ENCODE measurements at places on chromosomes 13 and 19.

DNA sequence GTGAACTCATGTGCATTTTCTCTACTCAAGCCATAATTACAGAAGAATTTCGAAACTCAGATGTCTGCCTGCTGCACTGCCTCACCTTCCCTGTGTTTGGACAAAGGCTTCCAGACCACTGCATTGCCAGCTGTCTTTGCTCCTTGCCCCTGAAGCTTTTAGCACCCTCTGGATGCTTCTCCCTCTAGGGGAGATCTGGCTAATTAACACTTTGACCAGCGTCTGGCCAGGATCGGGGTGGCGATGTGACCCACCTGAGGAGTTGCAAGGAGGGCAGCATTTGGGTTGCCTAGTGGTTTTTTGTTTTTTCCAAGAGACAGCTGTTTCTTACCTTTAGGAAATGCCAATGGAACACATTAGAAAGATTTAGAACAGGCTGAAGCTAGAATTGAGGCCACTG, 127.7 kb upstream of the ZNF536 start:
- no peak for DNase-seq

GRCh38 chr13:37385248-37385647, 213.3 kb downstream of the POSTN start:
- DNase-seq: no peak

DNA sequence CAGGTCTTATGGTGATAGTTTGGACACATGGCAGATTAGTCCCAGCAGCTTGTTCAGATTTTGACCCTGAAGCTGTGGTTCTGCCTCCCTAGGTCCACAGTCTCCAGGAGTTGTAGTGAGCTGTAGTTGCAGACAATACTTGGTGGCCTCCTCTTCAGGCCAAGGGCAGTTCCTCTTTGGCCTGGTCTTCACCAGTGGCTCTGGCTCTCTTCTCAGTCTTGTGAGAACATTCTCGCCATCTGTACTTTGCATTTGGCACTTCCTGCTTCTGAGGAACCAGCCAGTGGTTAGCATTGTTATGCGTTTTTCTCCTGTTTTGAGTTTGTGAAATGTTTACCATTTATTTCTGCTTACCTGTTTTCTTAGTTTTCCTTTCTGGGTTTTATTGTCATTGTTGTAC, 40.7 kb downstream of the PCCA start:
- DNase-seq: no peak

DNA sequence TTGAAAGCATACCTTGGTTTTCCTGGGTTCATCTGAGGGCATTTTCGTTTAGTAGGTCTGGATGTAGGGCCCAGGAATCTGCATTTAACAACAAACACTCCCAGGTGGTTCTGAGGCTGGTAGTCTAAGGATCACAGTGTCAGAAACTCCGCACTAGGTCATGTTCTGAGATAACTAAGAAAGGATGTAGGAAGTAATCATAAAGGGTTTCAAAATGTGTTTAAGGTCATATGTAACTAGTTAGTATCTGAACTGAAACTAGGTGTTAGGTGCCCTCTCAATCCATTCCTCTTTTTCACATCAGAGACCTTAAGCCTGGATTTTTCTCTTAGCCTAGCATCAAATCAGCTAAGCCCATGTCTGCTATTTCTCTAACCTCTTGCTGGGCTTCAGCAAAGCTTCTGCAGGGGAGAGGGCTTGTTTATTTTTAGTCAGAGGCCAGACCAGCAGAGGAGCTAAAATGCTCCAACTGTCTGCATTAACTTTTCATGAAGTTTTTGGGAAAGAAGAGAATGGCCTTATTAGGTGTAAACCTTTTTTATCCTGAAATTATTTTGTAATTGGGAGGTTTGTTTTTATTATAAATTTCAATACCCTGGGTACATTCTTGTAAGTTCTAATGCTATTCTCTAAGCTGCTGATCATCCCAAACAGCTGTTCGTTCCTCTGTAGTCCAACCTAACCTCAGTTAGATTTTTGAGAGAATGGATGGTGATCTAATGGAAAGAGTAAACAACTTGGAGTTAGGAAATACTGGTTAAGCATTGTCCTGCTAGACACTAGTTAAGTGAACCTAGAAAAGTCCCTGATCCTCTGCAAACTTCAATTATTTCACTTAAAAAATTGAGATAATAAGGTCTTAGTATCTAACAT, 262.8 kb upstream of the RFC3 start:
- no peak for DNase-seq

GRCh38 chr13:79519255-79519654, 38.3 kb downstream of the NDFIP2 start:
- DNase-seq: no peak

DNA sequence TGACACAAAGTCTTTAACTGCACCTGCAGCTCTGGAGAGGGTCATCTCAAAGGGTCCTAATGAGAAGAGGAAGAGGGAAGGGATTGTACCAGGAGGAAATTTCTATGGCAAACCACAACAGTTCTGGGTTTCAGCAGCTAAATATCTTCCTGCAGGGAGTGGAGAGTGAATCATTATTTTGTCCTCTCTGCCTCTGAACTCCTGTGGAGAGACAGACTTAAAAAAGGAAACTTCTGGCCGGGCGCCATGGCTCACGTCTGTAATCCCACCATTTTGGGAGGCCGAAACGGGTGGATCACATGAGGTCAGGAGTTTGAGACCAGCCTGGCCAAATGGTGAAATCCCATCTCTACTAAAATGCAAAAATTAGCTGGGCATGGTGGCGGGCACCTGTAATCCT, 16.9 kb upstream of the C1QTNF9 start:
- DNase-seq: no peak

GRCh38 chr19:725461-726089, 16.8 kb downstream of the PALM start:
- DNase-seq: no peak

DNA sequence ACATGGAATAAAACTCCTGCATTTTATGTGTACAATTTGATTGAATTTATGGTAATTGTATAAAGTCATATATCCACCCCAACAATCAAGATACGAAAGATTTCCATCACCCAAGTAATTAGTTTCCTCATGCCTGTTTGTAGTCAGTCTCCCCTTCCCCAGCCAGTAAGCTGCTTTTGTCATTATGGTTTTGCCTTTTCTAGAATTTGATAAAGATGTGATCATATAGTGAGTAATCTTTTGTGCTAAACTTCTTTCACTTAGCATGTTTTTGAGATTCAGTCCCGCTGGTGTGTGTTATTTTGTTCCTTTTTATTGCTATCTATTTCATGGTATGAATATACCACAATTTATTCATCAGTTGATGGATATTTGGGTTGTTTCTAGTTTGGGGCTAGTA, 16.0 kb downstream of the ITM2B start:
- DNase-seq: no peak

GRCh38 chr19:53657778-53658177, 26.0 kb downstream of the DPRX start:
- DNase-seq: no peak

GRCh38 chr19:6903446-6903845, 16.1 kb downstream of the ADGRE1 start:
- DNase-seq: no peak

GRCh38 chr13:98284679-98285078, 107.6 kb upstream of the RNF113B start:
- DNase-seq: no peak

DNA sequence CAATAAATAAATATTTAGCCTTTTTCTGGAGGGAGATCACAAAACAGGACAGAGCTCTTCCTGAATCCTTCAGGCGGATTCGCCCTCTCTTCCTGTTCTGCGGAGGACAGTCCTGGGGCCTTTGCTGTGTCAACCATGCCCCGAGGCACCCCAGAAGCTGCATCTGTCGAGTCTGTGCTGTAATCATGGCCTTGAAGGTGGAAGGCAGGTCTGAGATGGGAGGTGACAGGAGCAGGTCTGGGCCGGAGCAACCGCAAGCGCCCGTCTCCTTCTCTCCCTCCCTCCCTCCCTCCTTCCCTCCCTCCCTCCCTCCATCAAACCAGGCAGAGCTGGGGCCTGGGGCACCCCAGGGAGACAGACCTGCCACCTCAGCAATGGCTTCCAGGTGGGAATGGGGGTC, 4.6 kb upstream of the FXYD3 start:
- no peak for DNase-seq

DNA sequence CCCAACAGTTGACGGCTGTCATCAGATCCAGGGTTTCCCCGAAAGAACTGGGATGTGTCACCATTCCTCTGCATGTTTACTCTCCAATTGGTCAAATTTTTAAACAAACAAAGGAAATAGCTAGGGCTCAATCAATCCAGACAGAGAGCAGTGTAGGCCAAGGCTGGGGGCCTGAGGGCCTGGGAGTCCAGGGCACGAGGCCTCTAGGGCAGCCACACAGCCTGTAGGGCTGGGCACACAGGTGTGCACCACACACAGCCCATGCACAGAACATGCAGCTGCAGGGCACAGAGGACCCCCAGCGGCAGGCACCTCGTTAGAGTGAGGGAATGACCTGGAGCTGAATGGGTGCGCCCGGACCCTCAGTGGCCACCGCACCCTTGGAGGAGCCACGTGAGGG, 9.5 kb downstream of the MIER2 start:
- no peak for DNase-seq

- no peak for DNase-seq
Measured at GRCh38 chr13:24161980-24162525, 1.5 kb downstream of the SPATA13 start.

DNA sequence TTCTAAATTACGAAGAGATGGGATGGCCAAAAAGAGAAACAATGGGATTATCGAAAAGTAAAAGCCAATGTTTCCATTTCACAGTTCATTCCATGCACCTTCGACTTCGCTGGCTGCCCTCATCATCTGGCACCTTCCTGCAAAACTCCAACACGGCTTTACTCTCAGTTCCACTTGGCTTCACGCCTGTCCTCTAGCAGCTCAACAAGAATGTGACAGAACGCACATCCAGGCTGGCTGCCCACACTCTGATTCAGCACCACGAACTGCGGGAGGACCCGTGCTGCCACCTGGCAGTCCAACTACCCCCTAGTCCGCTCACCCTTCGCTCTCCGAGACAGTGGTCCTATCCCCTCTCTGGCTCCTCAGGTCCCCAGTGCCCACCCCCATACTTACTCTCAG, 11.7 kb downstream of the ATP7B start:
- peak; percentile 25 for DNase-seq

- DNase-seq: no peak
Measured at GRCh38 chr19:16359074-16359473, 34.4 kb downstream of the KLF2 start.

DNA sequence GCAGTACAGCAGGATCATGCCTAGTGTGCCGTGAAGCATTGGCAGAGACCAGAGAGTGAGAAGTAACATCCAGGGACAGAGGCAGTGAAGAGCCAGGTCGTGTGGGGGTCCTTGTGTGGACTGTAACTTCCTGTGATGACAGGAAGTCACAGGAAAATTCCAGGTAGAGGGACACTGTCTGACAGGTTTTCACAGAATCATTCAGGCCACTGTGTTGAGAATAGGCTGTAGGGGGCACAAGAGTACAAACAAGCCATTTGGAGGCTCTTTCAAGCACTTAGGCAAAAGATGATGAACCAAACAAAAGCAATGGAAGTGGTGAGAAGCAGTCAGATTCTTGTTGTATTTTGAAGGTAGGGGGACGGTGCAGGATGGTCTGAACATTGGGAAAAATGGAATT, 46.4 kb downstream of the N4BP2L1 start:
- peak; percentile 23 for DNase-seq

GRCh38 chr13:45316338-45316737, 24.6 kb downstream of the TPT1 start:
- DNase-seq: no peak

DNA sequence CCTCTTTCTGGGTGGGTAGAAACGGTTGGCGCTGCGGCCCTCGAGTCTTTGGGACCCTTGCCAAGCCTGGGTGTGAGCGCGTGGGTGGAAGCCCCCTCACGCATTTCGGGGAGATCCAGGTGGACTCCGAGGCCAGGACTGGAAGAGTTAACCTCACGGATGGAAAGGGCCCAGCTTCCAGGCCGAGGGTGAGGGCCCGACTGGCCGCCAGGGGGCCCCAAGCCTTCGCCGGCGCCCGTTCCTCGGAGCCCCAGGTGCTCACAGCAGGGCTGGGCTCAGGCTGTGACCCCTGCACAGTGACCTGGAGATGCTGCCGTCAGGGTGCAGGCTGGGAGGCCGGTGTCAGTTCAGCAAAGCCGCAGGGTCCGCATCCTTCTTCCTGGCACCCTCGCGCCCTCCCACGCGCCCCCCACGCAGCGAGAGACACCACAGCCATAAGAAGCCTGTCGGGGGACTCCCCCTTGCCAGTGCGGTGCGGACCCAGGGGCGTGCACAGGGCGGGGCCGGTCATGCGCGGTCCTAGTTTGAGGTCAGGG, 34.2 kb upstream of the TMEM255B start:
- peak; percentile 79 for DNase-seq

DNA sequence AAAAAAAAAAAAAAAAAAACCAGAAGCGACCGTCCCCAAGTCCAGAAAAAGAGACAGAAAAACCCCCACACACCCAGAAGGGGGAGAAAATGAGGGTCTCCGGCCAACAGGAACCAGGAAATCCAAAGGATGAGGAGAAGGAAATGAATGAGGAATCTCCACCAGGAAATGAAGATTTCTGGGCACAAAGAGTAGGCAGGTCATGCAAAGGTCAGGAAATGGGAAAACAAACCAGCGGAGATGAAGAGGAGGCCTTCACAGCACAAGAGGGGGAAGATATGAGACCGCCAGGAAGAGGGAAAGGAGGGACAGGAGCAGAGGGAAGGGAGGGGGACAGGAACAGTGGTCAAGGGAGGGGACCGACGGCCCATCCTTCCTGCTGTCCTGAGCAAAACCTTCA, 5.8 kb downstream of the TEAD2 start:
- DNase-seq: no peak

DNA sequence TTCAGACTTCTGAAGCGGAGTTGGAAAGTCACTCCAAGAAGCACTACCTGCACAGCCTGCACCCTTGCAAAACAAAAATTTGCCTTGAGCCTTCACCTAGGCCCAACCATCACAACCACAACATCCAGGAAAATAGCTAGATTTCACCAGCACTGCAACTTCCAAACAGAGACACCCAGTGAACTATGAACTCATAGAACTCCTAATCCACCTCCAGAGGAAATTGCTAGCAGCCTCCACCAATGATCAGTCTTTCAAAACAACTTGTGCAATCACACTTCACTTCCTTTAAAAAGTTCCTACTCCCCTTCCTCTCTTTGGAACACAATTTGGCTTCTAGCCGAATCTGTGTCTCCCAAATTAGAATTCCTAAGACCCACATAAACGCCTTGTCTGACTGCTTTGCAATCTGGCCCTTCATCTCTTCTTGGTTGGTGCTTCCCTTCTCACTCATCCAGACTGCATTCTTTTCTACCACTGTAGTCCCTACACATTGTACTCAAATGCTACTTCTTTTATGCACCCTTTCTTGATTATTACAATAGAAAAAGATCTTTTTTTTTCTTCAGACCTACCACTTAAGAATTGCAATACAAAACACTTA, 489.2 kb upstream of the ARGLU1 start:
- no peak for DNase-seq

- DNase-seq: peak; percentile 89
Measured at GRCh38 chr19:1767464-1767933, 14.2 kb downstream of the ONECUT3 start.
